ENCODE measurements at places on chromosomes 1 and 21. TPM values are rescaled to one million over a fixed set of nuclear protein-coding genes. Genes with fewer than 3 reads are reported as not detected.
A peak's percentile ranks its signal among the peaks of the same experiment; 100 is the strongest.

GRCh38 chr1:197422993-197423392 lies 154.9 kb downstream of the CRB1 start:
- DNase-seq = peak; percentile 44

The COL16A1 gene
- total RNA-seq = 3.4 TPM

DNA sequence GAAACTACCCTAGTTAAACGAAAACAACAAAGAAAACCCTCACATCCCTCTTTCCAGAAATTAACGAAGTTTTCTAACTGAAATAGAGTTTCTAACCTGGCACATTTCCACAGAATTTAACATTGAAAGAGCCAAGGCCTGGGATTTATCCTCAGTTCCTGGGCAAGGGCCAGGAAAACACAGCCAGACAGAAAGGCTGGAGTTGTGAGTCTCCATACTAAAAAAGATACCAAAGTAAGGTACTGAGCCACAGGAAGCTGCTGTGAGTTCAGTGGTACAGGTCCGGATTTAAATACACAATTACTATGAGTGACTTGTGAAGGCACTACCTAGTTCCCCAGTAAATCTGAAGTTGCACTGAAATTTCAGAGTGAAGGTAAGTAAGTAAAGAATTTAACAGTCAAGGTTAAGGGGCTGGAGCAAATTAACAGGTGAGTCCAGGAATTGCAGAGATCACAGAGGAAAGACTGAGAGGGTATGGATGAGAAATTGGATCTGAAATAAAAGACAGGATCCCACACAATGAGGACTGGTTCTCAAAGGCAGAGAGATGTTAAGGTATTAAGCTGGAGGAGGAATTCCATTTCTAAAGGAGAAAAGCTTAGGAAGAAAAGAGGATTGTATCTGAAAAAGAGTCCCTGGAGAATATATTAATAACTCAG lies 905 bp downstream of the LIX1L start:
- DNase-seq = no peak

DNA sequence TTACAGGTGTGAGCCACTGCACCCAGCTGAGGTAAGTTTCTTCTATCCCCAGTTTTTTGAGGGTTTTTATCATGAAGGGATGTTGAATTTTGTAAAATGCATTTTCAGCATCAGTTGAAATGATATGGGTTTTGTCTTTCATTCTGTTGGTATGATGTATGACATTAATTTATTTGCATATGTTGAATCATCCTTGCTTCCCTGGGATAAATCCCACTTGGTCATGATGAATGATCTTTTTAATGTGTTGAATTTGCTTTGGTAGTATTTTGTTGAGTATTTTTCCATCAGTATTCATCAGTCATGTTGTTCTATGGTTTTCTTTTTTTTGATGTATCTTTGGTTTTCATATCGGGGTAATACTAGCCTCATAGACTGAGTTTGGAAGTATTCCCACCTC lies 141.0 kb downstream of the RPS6KC1 start:
- DNase-seq = no peak

DNA sequence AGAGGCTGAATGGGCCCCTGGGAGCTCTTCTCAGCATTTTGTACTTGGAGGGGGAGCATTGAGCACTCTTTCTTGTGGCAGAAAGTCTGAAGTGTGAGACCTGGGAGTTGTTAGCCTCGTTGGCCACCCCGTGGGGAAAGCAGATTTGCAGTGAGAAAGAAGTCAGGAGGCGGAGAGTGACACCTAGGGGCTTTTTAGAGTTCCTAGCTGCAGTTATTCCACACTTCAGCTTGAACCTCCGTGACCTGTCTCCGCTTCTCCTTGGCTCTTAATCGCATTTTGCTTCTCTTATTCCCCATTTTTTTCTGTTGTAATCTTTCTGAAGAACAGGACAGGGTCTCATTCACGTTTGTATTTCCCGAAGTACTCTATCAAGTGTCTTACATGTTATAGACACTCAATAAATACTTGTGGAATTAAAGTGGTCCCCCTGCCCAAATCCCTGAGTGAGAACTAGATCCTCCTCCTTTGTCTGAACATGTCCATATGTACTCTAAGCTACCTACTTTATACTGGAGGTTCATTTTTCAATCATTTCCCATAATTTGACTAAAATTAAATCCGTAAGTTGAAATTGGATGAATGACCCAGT lies 14.5 kb upstream of the C1orf141 start:
- DNase-seq = peak; percentile 63

The RYR2 gene
- 4.7 TPM for total RNA-seq

DNA sequence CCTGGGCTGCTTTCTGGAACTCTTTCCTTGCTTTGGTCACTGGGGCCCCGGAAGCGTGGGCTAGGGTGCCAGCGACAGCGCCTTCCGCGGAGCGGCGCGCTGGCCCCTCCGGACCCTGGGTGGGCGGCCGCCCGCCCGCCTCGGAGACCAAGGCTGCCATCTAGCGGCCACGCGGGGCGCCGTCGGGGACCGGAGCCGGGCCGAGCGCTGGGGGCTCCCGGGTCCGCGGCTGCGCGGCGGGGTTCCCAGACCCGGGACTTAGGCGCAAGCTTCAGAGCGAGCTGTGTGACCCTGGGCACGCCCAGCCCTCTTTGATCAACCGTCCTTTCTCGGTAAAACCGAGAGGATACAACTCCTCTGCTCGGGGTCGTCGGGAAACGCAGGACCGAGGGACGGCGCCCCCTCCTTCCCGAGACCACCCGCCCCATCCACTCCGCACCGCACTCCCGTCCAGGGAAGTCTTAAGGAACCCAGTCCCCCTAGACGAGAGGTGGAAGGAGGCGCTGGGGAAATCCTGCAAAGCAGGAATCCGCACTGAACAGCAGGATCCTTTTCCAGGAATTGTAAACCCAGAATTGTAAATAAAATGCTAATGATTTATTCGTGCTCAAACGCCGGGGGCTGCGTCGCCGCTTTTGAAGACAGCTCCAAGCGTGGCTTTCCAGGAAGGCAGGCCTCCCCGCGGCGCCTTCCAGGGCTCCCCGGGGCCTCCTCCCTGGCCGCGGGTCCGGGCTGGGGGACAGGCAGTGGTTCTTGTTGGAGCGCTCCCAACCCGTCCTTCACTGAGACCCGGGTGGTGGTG lies 41.2 kb downstream of the RRAGC start:
- DNase-seq = no peak

Data from NCI-H460 (cell line).